Fibroblast of skin of back (primary cell): ENCODE measurements at places on chromosomes 2 and 18.

- DNase-seq, result no peak
Measured at GRCh38 chr18:48974304-48975119, 23.7 kb upstream of the SMAD7 start.

- peak; percentile 34 for DNase-seq
Measured at GRCh38 chr2:173669271-173669853, 295.8 kb downstream of the SP3 start.

DNA sequence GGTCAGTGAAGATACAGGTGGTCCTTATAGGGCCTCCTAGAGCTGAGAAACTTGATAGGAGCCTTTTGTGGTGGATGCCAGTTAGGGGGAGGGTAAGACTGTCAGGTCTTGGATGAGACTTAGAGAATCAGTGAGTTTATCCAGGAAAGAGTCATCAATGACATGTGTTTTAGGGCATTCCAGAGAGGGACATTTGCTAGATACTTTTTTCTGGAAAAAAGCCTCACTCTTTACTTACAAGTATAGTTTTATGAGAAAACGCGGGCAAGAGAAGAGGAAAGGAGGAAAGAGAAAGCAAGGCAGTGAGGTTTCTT is 24.5 kb upstream of the MSGN1 start:
- DNase-seq, result no peak

- DNase-seq, result peak; percentile 76
Measured at GRCh38 chr2:17538844-17539554, 1.5 kb upstream of the VSNL1 start.

DNA sequence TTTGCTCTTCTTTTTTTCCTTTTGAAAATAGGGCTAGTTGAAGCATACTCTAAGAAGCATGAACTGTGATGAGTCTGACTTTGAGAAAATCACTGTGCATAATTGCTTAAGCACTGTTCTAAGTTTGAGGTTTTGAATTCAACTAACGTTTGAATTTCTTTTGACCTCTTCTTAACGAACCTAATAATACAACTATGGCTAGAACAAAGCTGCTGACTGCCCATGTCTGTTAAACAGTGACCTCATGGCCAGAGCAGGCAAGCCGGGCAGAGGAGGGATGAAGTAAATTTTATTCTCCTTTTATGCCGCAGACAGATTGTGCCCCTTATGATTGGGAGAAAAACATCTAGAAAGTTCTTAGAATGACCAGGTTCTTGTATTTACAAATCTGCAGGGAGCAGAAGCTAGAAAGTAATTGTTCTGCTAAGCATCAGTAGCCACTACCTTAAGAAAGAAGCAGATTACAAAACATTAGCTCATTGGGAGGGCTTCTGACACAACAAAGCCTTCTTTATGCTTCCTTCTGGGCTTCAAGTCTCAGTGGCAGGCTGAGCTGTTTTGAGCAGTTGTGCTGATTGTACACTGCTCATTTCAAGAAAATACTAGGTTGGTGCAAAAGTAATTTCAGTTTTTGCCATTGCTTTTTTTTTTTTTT is 97.8 kb upstream of the RASGRP3 start:
- DNase-seq, result no peak
